NCI-H1436 treated with DMSO at 0.1 percent for 48 hours (cell line): ENCODE measurements at places on chromosomes 3 and 15.

GRCh38 chr3:137772214-137772955, 8.3 kb downstream of the SOX14 start:
- no peak for DNase-seq

DNA sequence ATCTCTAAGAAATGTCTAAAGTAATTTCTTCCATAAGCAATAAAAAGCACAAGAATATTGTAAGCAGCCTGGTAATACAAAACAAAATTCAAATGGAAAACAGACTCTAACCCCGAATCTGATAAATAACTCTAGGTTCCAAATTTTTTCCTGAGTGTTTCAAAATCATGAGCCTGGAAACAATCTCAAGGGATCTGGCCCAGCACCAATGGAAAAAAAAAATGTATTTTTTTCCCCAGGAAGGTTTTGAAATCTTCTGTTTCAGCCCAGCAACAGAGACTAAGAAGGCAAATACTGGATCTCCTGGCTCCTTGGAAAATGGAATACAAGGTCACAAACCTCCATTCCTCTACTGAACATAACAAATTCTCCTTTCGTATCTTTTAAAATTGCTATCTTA, 13.0 kb downstream of the TBC1D2B start:
- no peak for DNase-seq

GRCh38 chr3:150376001-150376848, 31.9 kb upstream of the TSC22D2 start:
- no peak for DNase-seq

DNA sequence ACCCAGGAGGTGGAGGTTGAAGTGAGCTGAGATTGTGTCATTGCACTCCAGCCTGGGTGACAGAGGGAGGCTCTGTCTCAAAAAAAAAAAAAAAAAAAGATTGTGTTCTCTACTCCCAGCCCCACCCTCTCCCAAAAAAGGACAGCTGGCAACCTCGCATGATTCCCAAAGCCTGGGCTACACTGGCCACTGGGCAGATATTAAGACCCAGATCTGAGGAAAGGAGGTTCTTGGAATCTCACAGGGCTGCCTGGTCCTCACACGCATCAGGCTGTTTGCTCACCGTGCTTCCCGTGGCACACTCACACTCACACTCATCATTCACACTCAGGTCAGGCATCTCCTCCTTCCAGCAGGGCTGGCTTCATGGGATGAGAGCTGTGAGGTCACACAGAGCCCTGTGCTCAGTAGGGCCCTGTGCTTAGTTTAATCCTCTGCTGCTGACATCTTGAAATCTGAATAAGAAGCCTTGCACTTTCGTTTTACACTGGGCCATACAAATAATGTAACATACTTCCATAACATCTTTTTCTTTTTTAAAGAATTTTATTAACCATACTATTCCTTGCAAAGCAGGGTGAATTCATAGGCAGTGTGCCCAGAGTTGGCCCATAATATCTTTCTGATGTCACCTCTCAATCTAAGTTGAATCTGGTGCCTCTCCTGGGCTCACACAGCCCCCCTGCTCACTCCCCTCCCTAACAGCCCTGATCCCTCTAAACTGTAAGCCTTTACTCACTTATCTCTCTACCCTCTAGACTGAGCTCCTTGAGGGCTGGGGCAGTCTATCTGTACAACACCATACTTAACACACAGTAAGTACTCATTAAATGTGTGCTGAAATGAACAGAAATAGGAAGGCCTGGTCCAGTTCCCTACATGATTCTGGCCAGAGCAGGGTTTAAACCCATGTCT, 50.2 kb upstream of the C15orf39 start:
- no peak for DNase-seq

- no peak for DNase-seq
These were observed 78.9 kb downstream of the PCSK6 start for GRCh38 chr15:101410612-101411011.

GRCh38 chr3:186004671-186005070, 66.9 kb upstream of the TRA2B start:
- DNase-seq = no peak

DNA sequence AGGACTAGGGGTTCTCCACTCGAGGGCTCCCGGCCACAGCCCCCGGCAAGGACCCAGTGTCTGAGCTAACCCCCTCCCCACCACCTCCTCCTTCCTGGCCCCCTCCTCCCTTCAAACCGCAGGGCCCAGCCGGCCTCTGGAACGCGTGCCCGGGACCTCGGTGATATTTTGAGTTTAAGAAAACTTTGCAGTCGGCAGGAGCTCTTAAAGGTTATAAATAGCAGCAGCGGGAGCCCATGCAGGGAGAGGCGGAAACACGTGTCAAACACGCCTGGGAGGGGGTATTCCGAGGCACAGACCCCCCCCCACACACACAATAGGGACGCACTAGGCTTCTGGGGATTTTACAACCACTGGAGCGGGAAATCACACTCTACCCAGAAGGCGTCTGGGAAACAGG, 3.1 kb upstream of the PTH1R start:
- no peak for DNase-seq

DNA sequence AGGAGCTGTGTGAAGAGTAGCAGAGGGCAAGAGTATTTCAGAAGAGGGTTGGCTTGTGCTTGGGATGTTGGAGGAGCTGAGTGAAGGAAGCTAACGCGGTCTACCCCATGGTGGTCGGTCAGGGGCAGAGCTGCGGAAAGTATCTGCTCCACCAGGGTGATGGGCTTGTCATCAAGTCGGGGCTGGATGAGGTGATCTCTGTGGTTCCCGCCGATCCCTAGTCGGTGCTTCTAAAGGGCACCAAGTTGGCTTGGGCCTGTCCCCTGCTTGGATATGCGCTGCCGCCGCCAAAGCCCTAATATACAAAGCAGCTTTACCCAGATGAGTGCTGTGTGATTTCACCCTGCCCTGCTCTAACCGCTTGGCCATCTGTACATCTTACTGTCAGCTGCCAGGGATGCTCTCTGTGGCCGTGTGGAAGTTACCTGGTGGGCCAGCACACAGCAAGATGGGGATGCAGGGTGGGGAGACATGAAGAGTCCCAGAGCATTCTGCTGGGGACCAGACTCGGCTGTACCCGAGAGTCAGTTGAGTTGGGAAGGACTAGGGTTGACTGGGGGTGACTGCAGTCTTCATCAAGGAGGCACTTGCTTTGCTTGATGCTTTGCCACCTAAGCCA, 226.1 kb upstream of the BHLHE40 start:
- no peak for DNase-seq

GRCh38 chr3:172359231-172359630, 89.0 kb downstream of the GHSR start:
- DNase-seq = no peak

DNA sequence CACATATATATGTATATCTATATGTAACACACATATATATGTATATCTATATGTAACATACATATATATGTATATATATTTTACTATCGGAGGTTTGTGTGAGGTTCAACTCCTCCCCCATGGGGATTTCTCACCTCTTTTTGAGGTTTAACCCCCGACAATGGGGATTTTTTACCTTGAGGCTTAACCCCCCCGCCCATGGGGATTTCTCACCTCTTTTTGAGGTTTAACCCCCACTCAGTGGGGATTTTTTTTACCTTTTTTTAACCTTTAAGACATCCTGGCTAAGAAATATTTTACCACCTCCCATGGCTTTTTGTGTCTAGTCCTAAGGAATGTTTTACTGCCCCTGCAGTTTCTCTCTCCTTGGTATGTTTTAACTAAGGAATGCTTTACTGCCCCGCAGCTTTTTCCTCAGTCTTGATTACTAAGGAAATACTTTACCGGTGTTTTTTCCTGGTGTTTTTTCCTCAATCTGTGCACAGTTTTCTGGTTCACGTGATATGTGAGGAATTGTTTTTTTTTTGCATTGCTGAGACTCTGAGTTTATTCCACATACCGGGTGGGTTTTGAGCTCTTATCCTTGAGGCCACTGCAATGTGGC, 185.2 kb downstream of the KLF13 start:
- no peak for DNase-seq

GRCh38 chr3:16069149-16069922, 105.1 kb upstream of the GALNT15 start:
- no peak for DNase-seq

DNA sequence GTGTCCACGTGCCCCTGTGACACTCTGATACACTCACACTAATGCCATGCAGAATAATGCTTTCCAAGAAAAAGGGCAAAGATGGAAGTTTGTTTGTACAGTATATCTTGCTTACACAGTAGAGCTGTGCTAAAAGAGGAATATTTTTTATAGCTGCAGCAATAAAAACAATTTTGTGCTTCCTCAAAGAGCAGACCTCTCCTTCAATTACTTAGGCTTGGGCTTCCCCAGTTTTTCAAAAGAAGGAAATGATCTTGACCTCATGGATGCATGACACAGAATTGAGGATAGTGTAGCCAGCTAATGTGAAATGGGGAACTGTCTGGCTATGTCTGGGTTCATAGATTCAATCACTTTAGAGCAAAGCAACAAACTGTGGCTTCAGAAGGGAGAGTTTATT, 137.4 kb downstream of the STT3B start:
- DNase-seq = no peak

DNA sequence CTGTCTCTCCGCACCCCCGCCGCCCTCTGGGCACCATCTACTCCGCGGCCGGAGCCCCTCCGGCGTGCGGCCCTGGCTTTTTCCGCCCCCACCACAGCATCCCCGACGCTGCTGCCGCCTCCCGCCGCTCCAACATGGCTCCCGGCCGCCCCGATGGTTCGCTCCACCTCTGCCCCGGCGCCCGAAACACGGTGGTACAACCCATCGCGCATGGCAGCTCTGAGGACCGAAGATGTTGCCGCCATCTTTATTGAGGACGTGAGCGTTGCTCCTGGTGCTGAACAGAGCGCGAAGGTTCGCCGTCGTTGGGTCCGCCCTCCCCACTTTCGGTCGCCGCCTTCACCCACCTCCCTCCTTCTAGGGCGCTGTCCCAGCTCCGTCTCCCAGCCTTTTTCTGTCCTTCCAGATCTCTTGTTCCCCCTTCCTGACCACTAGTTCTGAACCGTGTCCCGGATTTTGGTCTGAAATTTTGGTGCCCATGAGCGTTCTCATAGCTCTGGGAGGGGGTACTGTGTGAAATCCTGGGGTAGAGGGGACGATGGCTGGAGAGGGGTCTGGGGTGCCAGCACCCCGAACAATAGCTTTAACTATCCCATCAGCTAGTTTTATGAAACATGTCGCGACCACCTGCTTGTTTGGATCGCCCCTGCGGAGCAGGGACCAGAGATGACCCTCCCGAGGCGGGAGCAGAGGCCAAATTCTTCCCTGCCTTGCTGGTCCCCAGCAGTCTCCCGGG, at the start of gene CELSR3:
Gene CELSR3 (minus strand): TSS at position 134 of the 736 bp plus-strand sequence. CDS start 252 bp downstream, outside the sequence.
- peak; percentile 16 for DNase-seq

DNA sequence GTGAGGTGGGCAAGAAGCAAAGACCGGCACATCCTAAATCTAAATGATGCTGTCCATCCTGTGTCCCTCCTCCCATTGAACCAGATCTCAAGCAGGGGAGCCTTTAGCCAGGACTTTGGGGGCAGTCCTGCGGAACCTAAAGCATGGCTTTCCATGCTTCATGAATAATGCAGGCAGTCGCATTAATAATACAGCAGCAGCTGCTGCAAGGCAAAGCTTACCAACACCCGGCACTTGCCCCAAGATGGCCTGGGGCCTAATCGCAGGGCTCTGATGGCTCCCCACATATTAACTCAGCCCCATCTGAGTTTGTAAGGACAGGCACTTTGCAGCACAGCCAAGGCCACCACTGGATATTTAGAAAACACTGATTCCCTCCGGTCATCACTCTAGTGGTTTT, 114.4 kb downstream of the NTRK3 start:
- DNase-seq = no peak

DNA sequence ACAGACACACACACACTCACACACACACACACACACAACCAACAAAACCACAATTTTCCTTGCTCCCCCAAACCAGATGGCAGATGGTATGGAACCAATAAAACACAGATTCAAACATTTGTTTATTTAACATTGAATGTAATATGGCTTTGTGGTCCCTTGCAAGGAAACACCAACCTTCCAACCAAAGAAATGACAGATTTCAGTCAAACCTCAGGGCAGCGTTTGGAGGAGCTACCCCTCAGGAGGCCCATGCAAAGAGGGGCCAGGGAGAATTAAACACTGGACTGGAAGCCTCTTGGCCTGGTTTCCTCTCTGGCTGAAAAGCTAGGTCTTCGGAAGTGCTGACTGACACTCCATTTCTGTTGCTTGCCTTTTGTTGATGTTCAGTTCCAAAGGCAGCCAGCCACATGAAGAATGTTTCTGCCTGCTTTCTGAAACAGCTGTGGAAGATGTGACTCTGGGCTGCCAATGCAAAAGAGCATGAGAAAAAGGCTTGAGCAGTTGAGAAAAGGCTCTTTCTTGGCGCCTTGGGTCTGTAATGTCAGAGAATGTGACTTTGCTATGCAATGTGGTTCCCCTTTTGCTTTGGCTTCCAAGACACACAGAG, 296.1 kb downstream of the RPLP1 start:
- no peak for DNase-seq

GRCh38 chr15:46413799-46414198, 779.0 kb downstream of the SQOR start:
- DNase-seq = no peak

GRCh38 chr15:77862651-77863104, 214.8 kb downstream of the TBC1D2B start:
- no peak for DNase-seq

GRCh38 chr3:53028641-53029040, 17.2 kb downstream of the SFMBT1 start:
- DNase-seq = no peak

- no peak for DNase-seq
These were observed 8.0 kb downstream of the CHD2 start for GRCh38 chr15:92907896-92908712.

GRCh38 chr3:186220911-186221645, 112.2 kb upstream of the ETV5 start:
- no peak for DNase-seq

DNA sequence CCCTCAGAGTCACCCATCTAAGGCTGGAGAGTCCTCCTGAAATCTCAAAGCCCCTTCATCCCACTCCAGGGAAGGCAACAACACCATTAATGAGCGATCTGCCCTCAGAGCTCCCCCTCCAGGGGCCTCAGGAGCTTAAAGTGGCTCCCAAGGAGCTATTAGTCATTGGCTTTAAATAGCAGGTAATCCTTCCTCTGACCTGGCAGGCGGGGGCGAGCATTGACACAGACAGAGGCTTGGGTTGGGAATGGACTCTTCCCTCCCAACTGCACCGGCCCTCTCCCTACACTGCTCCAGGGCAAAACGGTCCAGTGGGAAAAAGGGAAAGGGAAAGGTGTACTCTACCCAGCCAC, 1.4 kb downstream of the MFGE8 start:
- DNase-seq = no peak

- no peak for DNase-seq
These were observed 456 bp upstream of the TMEM62 start for GRCh38 chr15:43132830-43133429.

GRCh38 chr3:85662462-85662861, 703.7 kb downstream of the CADM2 start:
- no peak for DNase-seq

DNA sequence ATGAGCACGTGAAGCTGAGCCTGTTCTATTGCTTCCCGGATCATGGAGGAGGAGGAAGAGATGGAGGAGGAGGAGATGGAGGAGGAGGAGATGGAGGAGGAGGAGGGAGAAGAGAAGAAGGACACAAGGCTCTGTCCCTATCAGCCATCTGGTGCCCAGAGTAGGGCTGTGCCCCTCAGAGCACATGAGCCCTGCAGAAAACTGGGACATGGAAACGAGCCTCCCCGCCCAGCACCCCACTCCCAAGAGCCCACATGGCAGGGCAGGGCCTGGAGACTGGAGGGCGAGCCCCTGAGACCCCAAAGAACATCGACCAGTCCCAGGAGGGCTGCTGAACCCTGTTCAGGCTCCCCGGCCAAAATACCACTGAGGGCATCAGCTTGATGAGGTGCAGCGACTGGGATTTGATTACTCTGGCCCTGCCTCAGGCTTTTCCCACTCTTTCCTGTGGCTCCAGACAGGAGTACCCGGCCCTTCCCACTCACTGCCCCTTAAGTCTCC, 285.6 kb downstream of the UACA start:
- no peak for DNase-seq
